ENCODE measurements at places on chromosomes 2 and 18.

GRCh38 chr2:142136571-142136970 lies 5.8 kb upstream of the LRP1B start:
- DNase-seq: no peak

DNA sequence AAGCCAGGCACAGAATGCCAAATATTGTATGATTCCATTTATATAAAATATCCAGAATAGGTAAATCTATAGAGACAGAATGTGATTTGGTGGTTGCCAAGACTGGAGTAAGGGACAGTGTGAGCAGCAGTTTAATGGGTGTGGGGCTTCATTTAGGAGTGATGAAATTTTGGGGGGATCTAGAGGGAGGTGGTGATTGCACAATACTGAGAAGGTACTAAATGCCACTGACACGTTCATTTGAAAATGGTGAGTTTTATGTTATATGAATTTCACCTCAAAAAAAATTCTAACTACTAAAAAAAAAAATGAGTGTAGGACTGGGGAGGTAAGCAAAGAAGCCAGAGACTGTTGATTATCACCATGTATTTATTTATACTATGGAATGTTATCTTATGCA lies 974.5 kb upstream of the ZEB2 start:
- DNase-seq: no peak

DNA sequence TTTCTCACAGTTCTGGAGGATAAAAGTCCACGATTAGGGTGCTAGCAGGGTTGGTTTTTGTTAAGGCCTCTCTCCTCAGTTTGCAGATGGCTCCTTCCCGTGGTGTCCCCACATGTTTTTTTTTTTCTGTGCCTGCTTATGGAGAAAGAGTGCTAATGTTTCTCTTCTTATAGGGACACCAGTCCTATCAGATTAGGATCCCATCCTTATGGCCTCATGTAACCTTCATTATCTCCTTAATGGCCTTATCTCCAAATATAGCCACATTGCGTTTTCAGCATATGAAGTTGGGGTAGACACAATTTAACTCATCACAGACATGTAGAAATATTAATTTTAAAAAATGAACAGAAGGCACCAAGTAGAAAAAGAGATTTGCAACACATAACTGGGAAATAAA lies 755.7 kb upstream of the CELF4 start:
- DNase-seq: no peak

GRCh38 chr2:178284613-178285286 lies 90.4 kb downstream of the OSBPL6 start:
- no peak for DNase-seq

DNA sequence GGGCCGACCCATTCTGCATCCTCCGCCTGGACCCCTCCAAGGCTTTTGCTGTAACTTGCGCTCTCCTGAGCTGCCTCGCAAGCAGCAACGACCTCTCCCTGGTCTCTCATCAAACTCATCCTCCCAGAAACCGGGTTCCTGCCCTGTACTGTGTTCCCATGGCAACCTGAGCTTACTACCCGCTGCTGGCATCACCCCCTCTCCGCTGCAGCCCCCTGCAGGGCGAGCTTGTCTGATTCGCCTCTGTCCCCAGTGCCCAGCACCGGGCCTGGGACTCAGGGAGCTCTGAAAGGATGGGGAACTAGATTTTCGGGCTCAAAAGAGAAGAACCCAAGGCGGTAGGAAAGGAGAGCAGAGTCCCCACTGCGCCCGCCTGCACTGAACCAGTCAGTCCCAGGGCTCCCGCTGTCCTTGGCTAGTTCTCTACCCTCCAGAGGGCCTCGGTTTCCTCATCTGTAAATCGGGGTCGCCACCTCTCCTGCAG lies 463 bp downstream of the HS1BP3 start:
- no peak for DNase-seq

- no peak for DNase-seq
These were observed 1047.6 kb upstream of the FANCL start for GRCh38 chr2:59288771-59289170.

DNA sequence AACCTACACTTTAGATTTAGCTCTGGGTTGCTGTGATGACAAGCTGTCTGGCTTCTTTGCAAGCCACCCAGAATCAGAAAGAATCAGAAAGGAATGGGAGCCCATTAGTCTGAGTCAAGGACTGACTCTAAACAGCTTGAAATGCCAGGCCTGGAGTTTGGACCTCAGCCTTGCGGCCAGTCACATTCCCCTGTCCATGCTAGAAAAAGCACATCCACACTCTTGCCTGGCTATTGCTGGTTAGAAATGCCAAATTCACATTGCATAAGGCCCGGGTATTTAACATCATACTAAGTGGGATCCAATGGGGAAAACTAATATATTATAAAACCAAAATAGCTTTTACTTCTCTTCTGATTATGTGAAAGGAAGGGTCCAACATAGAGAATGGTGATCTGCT lies 756.8 kb upstream of the KLHL29 start:
- no peak for DNase-seq

DNA sequence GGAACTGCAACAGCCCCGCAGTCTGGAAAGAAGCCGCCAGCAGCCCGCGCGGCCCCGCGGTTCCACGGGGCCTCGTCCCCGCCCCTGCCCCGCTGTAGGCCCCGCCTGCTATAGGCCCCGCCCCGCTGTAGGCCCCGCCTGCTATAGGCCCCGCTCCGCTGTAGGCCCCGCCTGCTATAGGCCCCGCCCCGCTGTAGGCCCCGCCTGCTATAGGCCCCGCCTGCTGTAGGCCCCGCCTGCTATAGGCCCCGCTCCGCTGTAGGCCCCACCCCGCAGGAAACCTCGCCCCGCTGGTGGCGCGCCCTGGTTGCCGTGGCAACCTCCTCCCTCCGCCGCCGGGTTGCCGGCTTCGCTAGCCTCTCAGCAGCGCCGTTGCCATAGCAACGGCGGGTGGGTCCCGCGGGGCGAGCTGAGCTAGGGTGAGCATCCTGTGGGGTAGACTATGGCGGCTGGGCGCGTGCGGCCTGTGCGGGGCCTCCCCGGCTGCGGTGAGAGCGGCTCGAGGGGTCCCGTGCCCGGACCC lies 12.2 kb upstream of the KIF1A start:
- peak; percentile 92 for DNase-seq

DNA sequence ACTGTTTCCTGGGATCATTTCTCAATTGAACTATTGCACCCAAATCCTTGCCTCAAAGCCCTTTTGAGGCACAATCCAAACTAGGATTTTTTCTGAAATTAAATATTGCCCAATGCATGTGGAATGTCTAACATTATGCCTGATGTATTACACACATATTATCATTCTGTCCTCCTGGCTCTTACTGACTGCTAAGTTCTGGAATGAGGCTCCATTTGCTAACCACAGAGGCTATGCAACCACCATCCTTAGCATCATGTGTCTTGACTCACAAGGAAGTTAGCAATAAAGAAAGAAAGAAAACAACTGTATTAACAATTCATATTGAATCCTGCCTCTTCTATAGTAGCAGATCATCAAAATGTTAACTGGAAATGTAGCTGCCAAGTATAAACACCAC lies 1142.7 kb downstream of the CNTNAP5 start:
- no peak for DNase-seq

DNA sequence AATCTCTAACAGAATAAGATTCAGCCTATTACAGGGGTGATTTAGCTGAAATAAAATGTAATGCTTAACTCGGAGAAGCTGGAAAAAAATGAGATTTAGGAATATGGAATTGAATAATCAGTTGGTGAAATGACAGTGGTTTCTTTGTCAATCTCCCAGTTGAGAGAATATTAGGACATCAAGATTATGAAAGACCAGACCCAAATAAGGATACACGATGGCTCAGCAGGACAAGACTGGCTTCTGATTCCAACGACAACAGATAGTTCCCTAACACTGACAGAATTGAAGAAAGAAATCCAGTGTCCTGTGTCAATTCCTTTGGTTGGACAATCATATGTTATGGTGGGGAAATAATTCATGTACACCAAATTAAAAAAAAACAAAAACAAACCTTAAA lies 55.8 kb downstream of the HRH4 start:
- DNase-seq: no peak

- no peak for DNase-seq
These were observed 627.5 kb upstream of the SOX11 start for GRCh38 chr2:5064687-5065086.

GRCh38 chr2:216590780-216591179 lies 42.4 kb upstream of the IGFBP2 start:
- no peak for DNase-seq

DNA sequence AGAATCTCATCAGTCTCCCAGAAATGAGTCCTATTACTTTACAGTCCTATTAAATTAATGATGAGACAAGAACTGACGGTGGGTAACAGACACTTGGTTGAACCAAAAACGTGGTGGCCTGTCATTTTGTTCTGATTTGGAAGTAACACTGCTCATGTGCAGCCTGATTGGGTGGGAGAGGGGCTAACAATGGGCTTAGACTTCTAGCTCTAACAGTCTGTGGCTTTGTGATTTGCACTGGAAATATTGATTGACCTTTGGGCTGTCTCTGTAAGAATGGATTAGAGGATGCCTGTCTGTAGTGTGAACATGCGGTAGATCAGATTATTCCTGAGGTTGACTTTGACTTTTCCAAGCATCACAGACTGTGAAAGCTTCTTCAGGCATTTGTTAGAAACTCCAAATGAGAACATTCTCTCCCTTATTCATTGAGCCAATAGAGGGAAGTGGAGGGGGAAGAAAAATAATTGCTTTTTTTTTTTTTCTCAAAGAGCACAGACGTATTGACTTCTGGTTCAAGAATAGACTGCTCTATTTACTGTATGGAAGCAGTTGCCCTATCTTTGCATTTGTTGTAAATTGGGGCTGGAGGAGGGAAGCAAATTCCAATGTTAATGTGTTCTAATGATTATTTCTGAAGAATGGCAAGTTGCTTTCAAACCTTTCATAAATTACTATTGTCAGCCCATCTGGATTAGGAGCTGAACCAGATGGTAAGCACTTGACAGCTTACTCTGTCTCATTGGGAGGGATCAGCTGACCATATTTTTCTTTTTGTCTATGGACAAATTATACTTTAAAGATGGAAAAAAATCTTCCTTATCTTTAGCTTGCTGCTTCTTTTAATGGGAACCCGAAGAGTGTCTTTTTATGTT lies 85.8 kb upstream of the TTN start:
- no peak for DNase-seq

DNA sequence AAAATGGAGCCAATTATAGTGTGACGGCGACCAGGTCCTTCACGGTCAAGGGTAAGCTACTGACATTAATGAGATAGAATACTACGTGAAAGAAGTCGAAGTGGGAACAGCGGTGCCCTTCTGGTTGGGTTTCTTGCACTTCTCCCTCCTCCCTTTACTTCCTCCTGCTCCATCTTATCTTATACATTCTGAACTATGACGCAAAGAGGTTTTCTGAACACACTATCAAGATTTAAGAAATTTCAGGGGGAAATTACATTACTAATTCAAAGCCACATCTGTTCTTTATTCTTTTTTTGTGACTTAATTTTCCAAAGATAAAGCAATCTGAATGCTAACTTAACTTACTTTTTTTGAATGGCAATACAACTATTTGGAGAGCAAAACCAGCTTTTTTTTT lies 14.8 kb upstream of the IL18R1 start:
- no peak for DNase-seq

- DNase-seq: peak; percentile 52
These were observed at the start of gene DNER for GRCh38 chr2:229714080-229714735. Gene DNER, minus strand, starts transcription at chr2:229714555. Its CDS starts 132 bp downstream, at chr2:229714423.

GRCh38 chr2:44433895-44434294 lies 72.1 kb downstream of the CAMKMT start:
- no peak for DNase-seq

GRCh38 chr2:15460112-15460620 lies 101.0 kb downstream of the NBAS start:
- DNase-seq: no peak

DNA sequence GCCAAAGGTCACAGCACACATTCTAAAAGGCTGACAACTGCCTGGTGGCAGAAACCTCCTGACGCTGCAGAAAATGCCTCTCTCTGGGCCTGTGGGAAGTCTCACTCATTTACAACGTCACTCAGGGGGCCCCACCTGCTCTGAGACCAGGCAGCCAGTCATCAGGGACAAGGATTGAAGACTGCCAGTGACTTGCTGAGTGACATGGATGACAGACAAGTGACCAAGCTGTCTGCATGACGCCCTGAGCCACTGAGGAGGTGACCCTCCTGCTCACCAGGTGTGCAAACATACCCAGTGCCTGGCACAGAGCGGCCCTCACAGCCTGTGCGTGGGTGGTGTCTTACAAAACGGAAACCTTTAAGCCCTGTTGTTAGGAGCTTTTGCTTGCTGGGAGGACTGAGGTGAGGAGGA lies 392.4 kb downstream of the TNS1 start:
- peak; percentile 38 for DNase-seq

- no peak for DNase-seq
These were observed 65.7 kb upstream of the RTN4 start for GRCh38 chr2:55115761-55116597.

DNA sequence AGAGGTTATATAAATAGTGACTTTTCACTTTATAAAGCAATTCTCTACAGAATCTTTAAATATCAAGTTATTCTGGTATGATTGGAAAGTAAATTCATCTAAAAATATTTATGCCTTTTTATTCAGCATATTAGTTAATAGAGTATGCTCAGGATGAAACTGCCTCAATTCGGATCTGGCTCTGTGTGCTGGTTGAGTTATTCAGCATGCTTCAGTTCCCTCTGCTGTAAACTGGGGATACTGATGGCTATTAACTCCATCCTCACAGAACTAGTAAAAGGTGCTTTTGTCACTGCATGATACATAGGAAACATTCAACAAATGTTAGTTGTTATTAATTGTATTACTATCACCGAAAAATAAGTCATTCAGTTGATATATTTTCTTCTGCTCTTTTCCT lies 250.3 kb downstream of the NRXN1 start:
- DNase-seq: no peak

DNA sequence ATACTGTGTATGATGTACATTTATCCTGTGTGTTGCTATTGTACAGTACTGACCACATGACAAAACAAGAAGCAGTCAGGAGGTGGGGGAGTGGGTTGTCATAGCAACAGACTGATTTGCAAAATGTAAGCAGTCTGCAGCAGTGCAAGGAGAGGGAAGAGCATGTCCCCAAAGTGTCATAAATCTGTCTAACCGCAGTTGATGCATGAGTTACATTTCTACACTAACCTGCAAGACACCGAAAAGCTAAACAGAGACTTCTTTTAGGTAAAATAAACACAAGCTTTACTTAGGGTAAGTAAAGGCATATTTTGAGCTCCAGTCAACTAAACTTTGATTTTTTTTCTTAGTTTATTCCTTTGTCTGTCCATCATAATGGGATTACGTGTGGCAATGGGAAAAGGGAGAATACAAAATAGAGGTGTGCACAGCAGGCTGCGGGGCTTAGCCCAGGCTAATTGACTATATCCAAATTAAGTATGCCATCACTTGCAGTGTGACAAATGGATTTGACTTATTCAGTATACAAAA lies 134.5 kb downstream of the MEIS1 start:
- DNase-seq: no peak

- no peak for DNase-seq
These were observed 163.8 kb downstream of the EXOC6B start for GRCh38 chr2:72661985-72662384.

Measured in stimulated activated CD4-positive, alpha-beta T cell treated with anti-CD3 and anti-CD28 coated beads, Interleukin-12 subunit alpha, Interleukin-12 subunit beta, amount 100 ng/mL, for 4 hours (primary cell).